ENCODE measurements at places on chromosomes 12 and 14.
A peak's percentile ranks its signal among the peaks of the same experiment; 100 is the strongest.

GRCh38 chr12:119957135-119957534 is 31.9 kb upstream of the BICDL1 start:
- DNase-seq = no peak

DNA sequence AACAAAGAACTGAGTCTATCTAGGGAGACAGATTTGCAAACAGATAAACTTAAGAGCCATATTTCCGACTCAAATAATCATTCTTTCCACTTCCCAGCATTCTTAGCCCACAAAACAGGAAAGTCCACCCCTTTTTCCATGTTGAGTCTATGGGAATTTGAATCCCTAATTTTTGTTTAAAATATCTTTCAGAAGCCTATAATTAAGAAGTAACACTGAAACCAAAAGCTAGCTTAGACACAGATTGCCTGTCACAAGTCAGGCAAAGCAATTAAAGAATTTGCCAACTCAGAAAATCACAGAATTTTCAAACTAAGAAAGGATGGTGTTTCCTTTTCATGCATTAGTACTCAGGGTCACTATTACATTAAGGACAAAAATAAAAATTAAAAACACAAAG is 17.0 kb downstream of the ATP2B1 start:
- no peak for DNase-seq

GRCh38 chr12:46065412-46066166 is 75.2 kb upstream of the SCAF11 start:
- no peak for DNase-seq

- peak; percentile 81 for DNase-seq
Observed at GRCh38 chr14:105313381-105314286, 914 bp upstream of the PACS2 start.

DNA sequence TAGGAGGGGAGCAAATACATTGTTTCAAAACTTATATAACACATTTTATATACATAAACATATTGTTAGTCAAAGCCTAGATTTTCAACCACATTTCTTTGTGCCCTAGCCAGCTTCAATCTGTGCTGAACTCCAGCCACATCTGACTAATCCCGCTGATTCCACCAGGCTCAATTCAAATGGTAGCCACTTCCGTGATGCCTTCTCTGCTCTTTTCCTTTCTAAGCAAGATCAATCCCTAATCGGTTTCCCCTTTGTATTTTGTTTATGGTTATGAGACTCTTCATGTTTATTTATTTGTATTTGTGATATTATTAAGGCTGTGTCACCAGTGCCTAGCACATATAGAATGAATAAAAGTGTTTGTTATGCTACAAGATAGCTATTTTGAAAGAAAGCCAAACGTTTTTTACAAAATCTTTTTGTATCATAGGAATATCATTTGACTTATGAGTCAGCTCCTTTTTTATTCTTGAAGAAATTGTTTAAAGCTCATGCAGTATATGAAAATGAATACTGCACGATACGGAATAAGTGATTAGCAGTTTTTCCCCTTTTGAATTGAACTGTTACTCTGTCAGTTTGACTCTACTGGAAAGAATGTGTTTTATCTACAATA is 110.2 kb downstream of the PLEKHA5 start:
- no peak for DNase-seq

DNA sequence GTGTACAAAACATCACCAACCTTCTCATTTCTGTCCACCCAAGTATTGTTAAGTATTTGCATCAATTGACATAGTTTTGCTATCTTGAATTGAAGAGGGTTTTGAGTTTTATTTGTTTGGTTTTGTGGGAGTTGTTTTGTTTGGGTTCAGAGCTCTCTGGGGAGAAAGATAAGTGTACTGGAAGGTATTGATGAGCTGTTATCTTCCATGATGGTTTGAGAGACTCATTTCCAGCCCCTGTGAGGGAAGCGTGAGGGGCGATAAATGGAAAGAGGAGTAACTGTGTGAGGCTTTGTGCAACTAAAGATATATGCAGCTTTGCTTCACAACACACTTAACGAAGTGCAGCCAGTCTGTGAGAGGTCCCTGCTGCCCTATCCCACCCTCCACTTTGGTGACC is 15.7 kb upstream of the CIPC start:
- no peak for DNase-seq

DNA sequence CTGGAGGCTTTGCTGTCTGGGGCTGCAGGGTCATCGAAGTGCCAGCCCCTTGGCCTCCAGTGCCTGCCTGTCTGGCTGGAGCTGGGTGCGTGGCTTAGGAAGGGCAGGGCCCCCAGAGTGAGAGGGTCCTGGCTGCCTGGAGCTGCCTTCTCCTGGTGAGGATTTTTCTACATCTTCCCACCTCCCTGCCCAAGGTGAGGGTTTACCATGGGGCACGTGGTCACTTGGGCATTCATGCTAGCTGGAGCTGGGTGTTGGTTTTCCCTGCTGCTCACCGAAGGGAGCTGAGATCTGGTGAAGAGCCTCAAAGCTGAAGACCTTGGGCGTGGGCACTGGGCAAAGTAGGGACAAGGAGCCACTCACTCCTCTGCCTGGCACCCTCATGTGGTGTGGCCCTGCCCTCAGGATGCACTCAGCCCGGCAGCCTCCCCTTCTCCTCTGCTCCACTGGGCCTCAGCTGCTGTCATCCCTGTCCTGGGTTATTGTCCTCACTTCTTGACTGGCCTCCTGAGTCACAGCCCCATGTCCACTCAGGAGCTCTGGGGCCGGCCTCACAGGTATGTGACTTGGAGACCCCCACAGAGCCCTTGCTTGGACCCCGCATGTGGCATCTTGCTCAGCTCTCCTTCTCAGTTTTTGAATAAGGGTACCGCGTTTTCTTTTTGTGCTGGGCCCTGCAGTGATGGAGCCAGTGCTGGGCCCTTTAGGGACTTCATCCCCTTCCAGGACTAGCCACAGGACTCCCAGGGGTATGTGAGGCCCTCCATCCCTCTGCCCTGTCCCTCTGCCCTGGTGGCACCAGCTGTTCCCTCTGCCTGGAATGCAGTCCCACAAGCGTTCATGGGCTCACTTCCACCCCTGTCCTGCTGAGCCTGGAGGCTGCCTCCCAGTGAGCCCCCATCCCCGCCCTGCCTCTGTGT is 1.6 kb downstream of the CEP170B start:
- DNase-seq = no peak

- no peak for DNase-seq
Observed at GRCh38 chr12:76035045-76035444, 3.5 kb upstream of the PHLDA1 start.

DNA sequence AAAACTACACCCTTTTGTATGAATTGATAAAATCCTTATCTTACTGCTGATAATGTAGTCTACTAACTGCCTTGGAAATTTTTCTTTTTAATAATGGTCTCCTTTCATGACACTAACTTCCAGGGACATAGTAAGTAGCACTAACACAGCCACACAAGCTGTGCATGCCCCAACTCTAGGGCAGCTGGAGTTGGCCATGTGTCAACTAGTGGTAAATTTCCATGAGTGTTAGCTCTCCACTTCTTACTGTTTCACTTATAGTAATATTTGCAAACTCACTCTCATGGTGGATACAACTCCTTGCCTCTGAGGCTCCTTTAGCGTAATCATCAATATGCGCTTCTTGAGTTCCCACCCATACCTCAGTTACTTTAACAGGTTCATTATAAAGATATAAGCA is 38.0 kb downstream of the LGR5 start:
- DNase-seq = no peak

DNA sequence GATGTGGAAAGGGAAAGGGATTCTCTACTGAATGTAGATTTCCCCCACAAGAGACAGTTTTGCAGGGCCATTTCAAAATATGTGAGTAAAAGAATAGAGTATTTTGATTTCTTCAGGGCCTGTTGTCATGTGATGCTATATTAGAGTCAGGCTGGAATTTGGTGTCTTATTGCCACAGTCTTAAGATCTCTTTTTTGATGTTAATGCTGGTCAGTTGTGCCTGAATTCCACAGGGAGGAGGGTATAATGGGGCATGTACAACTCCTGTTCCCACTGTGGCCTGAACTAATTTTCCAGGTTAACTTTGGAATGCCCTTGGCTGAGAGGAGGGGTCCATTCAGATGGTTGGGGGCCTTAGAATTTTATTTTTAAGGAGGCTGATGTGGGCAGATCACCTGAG is 111.0 kb upstream of the MAX start:
- DNase-seq = no peak

DNA sequence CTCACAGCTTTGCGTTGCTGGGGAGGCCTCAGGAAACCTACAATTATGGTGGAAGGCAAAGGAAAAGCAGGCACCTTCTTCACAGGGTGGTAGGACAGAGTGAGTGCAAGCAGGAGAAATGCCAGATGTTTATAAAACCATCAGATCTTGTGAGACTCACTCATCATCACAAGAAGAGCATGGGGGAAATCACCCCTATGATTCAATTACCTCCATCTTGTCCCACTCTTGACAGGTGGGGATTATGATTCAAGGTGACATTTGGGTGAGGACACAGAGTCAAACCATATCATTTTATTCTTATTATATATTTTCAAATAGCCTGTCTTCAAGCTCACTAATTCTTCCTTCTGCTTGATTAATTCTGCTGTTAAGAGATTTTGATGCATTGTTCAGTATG is 665.3 kb downstream of the TRHDE start:
- no peak for DNase-seq

DNA sequence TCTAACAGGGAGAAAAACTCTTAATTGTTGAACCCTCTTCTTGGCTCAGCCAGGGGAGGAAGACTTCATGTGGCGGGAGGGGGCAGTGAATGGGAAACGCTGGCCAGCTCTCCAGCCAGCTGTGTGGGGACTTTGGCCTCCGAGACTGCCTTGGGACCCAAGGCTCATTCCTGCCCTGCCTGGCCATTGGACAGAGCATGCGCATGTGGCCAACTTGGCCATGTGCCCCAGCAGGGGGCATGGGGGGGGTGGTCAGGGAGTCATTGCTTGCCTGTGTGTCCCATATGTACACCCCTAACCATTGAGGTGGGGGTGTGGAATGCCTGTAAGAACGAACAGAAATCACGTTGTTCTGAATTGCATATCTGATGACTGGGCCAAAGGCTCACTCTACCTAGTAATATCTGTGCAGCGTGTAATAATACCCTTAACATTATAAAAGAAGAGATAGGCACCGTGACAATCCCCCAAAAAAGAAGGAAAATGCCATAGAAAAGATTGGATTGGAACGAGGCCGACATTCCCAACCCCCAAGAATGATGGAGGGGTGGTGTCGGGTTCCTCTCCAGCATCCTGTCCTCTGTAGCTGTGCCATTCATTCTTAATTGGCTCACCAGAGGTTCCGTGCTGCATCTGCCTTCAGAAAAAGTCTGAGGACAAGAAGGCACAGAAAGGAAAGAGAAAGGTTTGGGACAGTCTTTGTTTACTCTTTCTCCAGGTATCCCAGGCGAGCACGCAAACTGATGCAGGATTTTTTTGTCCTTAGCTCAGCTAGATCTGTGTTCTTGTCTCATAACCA is 3.5 kb upstream of the FAR2 start:
- DNase-seq = no peak

GRCh38 chr12:86597431-86597830 is 341.2 kb upstream of the MGAT4C start:
- DNase-seq = no peak

GRCh38 chr12:85983601-85984000 is 109.5 kb downstream of the NTS start:
- no peak for DNase-seq

- no peak for DNase-seq
Observed at GRCh38 chr12:125262851-125263250, 197.6 kb downstream of the AACS start.

DNA sequence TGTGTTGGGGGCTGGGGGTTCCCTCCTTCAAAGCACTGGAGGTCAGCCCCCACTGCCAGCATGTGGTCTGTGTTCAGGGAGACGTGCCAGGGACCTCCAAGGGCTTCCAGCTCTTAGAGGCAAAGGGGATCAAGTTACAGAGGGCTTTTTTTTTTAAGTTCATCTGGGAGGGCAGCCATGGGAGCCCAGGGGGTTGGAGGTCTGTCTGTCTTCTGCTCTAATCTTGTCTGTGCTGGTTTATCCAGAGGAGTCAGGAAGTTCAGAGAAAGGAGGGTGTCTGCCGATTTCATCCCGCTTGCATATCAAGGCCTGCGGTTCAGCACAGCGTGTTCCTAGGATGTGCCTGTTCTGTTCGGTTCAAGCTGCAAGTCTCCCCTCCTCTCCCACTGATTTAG is 72.2 kb downstream of the TMEM132C start:
- DNase-seq = no peak

DNA sequence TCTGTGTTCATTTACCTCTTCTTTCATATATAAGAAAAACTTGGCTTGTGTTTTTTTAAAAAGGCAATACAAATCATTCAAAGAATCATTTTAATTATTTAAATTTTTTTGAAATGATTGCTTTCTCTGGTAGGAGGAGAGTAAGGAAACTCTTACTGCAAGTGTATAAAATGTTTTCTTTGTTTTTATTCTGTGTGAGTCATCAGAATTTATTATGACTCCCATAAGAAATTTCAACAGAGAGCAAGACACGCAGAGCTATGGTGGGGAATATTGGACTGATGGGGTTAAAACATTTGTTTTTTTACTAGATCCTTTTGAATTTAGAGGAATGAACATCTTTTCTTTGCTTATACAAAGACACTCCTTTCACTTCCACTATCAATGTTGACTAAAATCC is 119.1 kb upstream of the ATXN7L3B start:
- no peak for DNase-seq

DNA sequence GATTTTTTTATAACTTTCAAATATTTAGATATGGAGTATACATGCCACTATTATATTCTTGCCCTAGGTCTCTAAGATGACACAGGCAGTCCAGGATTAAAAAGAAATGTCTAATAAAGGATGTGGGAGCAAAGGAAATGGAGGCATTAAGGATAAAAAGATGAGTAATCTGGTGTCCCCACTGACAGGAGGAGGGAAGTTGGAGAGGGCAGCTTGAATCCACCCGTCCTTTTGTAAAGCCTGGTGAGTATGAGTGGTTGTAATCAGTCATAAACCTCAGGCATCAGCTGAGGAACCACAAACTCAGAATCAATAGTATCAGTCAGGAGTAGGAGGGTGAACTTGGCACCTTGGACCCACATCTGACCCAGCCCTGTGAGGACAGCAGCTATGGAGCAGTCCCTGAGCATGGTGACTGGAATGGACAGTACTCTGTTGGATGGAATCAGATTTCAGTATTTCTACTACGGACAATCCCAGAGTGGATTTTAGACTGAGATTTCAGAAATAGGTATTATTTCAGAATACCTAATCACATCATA is 100.5 kb downstream of the EXOC5 start:
- DNase-seq = no peak

DNA sequence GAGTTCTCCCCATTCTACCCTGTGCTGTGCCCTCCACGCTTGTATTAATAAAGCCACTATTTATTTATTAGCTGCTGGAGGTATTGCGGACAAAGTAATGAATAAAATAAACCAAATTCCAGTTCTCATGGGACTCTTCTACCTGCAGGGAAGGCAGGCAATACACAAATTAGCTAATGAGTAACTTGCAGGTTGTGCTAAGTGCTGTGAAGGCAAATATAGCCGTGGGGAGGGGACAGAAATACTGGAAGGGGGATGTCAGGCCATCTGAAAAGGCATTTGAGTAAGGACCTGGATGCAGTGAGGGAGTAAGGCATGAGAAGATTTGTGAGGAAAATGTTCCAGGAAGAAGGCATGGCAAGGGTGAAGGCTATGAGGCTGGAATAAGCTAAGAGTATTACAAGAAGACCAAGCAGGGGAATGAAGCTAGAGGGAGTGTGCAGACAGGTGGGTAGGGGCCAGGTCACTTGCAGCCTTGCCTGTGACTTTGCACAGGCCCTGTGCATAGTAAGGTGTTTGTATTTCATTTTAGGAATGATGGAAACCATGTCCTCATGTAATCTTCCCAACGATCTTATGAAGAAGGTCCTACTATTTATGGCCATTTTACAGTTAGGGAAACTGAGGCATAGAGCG is 167.5 kb downstream of the PTPN11 start:
- DNase-seq = no peak

- no peak for DNase-seq
Observed at GRCh38 chr14:32726516-32726915, 212.2 kb upstream of the NPAS3 start.
